ENCODE measurements at places on chromosomes 3 and 15.

DNA sequence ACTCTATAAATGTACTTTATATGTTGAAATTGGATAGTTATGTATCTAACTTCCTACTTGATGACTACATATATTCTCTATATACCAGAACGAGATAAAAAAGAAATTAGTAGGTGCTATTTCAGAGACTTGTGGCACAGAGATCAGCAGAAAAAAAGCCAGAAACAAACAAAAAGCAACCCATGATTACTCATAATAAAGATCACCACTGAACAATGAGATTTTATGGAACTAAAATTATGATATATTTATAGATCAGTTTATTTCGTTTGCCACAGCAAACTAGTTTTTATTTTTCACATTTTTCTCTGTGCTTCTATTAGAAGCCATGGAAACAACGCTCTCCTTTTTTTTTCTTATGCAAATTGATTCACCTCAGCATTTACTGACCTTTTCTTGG is 15.1 kb upstream of the PROK2 start:
- DNase-seq = no peak

DNA sequence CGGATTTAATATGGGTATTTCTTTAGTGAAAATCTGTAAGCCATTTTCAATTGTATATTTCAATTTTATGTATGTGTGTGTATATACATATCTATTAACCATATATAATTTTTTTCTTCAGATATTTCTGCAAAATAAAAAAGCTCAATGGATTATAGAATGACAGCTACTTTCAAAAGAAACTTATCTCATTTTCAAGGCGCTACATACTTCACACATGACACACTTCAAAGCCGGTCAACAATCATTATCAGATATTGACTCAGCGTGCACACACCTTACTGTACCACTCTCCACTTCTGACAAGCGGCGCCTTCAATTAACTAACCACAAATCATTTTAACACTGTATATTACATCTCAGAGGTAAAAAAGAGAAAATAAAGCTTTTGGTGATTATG is 39.6 kb downstream of the ATP13A3 start:
- no peak for DNase-seq

DNA sequence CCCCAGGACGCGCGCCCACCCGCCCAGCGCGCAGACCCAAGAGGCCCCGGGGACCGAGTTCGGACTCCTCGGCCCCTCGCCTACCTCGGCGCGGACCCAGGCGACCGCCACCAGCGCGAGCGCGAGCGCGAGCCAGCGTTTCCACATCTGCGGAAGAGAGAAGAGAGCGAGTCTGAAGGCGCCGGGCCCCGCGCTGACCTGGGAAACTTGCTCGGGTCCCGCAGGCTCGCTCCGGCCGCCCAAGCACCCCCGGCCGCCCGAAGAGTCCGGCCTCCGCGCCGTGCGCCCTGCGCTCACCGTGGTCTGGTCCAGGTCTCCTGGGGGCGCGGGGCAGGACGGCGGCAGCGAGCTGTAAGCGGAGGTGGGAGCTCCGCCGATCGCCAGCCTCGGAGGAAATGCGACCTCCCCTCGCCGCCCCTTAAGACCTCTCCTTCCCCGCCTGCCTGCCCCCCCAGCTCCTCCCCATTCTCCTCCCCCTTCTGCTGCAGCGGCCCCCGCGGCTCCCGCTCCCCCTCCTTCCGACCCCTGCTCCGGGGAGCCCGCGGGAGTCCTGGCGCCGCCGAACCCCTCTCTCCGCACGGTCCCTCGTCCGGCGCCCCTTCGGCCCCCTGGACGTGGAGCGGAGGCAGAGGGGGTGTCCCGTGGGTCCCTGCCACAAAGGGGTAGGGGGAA is at the start of gene FSTL1:
Gene FSTL1, minus strand, starts transcription at position 393 of the 672 bp plus-strand sequence. Its CDS starts 246 bp downstream, at position 147.
- DNase-seq = no peak

DNA sequence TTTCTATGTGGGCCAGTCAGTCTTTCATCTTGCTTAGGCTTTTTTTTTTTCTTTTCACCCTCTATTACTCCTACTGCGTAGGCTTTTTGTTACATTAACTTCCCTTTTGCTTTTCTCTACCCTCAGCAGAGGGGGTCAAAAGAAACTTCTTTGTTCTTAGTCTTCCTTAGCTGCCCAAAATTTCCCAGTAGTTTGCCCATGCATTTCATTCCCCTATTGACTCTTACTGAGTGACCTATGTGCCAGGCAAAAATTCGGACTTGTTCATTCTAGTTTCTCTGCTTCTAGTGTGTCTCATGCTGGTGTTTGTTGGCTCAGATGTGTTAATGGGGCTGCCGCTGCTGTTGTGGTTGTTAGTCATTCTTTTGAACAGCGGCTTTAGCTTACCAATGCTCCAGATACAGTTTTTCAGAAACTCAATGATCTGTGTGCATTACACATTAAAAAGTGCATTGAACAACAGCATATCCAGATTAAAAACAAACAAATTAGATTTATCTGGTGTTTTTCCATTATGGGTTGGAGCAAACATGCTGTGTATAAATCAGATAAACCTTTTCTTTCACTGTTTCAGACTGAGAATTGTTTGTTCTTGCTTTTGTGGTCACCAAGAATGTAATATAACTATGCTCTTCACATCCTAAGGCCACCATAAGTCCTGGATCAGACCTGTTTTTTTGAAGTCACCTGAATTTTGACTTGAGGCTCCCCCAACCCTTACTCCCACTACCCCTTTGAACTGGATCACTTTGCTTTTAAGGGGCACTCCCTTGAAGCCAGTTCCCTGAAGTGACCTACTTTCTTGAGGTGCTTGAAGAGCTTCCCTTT is 43.1 kb downstream of the PDE8A start:
- DNase-seq = no peak

DNA sequence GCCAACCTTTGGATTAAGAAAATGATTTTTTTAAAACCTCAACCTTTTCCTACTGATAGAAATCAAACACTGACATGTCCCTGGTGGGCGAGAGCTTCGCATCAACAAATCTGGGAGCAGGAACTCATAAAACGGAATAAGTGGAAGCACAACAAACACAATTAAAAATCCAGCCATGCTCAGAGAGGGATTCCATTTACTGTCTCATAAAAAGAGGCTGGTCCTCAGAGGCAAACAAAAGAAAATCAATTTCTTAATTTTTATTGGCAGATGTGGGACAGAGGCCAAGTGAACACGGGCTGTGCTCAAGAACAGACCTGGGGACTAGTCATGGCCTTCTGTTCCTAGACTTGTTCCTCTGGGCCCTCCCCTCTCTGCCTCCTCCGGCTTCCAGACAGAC is 214.5 kb downstream of the NTRK3 start:
- no peak for DNase-seq

GRCh38 chr15:66921319-66921915 is 144.0 kb upstream of the SMAD3 start:
- no peak for DNase-seq

DNA sequence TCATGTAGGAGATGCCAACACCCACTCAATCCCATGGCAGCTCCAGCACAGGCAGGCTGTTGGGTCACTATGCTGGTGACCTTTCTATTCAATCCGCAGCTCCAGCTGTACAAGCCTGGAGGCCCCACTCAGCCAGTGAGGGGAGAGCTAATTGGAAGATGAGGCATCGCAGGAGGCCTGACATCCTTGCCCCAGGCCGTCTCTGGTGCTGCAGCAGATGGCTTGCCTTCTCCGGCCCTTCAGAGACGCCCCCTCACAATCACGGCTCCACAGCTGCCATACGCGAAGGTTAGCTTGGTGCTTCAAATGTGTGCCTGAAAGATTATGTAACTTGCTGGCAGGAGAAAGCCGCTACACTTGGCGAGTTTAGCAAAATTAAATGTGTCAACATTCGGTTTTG is 104.2 kb upstream of the CLSTN2 start:
- DNase-seq = no peak

DNA sequence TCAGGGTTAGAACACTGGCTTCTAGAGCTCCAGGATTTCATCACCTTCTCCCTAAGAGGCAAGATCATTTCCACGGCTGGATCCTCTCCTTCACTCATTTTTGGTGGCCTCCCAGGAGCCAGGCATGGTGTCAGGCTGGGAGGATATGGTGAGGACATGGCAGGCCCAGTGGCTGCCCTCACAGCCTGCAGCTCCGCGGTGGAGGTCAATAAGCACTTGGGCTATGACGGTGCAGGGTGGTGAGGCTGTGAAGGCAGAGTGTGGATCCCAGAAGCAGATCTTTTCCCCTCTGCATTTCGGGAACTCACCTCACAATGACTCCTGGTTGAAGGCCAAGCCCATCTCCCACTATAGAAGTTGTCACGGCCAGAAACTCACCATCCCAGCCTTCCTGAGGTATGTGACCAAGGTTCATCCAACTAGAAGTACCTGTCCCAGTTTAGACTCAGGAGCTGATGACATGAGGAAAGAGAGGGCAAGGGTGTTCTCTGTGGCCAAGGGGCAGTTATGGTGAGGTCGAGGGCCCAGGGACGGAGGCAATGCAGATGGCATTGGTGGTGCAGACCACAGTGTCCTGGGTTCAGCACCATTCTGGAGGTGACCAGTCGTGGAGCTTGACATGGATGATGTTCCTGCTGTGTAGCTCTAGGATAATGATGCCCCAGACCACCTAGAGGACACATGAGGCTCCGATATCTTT is 100.1 kb upstream of the SMAD3 start:
- DNase-seq = no peak

DNA sequence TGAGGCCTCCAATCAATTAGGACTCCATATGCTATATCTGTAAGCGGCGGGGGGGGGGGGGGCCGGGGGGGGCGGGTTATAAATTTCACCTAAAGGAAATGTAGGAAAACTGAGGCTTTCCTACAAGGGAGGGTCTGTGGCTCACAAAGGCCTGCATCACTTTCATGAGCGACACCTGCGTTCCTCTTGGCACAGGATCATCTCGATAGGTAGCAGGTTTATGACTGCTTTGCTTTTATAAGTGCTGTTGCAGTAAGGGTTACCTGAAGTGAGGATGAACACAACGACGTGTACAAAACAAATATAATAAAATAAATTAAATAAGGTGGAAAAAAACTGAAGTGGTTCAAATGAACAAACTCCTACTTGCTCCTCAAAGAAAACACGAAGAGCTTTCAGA is 194.3 kb downstream of the FOXP1 start:
- DNase-seq = no peak

- no peak for DNase-seq
Measured at GRCh38 chr3:157530637-157531300, 27.6 kb upstream of the VEPH1 start.

DNA sequence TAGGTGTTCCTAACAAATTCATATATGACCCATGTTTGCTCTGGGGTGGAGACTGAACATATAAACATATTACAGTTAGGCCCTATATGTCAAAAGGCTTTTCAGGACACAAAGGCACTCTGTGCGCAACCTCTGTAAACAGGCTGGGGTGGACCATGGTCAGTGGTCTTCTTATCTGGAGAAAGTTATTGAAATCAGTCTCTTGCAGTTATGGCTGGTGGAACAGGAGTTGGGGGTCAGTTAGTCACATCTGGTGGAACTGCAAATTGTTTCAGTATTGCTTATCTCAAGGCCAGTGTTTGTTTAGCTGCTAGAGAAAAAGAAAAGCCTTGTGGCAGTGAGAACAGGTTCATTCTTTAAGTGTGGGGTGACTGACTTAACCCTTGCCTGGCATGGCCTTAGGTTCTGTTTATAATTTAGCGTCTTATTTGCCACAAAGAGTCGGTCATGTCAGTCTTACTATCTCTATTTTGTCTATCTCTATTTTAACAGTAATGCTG is 5.9 kb upstream of the GP9 start:
- no peak for DNase-seq

GRCh38 chr3:30696403-30696819 is 90.0 kb downstream of the TGFBR2 start:
- no peak for DNase-seq

GRCh38 chr3:184143327-184143726 is 8.2 kb downstream of the EIF2B5 start:
- DNase-seq = no peak

DNA sequence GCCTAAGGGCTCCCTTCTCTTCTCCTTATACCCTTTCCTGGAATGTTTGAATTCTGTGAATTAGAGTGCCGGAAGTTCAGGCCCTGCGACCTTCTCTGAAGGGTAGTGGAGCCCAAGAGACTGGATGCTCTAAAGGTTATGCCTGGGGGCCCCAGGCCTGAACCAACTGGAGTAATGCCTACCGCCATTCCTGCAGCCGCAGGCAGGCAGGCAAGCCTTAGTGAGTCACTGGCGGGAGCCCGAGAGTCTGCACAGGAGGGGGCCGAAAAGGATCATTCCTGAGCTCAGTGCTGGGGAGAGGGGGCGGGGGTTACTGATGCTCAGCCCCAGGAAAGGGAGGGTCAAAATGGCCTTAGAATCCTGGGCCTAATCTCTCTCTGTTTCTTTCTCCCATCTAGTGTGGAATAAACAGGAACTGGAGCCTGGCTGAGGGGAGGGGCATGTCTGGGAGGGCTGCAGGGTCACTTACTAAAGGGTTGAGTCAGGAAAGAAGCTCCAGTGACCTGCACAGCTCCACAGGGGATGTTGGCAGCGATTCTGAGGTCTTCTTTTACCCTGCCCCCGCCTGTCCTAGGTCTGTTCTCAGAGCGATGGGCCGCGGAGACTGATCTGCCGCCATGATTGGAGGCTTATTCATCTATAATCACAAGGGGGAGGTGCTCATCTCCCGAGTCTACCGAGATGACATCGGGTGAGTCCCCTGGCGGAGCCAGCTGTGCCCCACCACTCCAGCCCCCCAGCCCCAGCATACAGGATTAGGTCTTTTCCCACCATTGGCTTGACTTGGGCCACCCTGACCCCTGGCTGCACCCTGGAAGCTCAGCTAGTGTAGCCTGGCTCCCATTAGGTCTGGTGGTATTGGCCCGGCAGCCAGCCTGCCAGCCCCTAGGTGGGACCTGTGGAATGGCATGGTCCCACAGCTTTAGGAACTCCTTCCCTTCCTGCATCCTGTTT is 2.0 kb downstream of the AP2M1 start:
- no peak for DNase-seq

DNA sequence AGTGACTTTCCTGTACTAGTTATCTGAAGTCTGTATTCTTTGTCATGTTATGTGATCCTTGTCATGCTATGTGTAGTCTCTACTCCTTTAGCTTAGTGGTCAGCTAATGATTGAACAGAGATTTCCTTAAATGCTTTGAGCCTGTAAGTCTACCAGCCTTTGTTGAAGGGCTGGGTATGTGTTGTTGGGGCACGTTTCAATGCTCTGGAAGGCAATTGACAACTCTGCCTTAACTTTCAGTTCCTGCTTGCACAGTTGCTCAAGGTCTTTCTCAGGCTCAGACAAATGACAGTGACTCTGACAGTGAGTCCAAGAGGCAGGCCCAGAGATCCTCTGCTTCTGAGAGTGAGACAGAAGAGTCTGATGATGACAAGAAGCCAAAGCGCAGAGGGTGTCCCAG is 89.3 kb downstream of the CHD2 start:
- no peak for DNase-seq

DNA sequence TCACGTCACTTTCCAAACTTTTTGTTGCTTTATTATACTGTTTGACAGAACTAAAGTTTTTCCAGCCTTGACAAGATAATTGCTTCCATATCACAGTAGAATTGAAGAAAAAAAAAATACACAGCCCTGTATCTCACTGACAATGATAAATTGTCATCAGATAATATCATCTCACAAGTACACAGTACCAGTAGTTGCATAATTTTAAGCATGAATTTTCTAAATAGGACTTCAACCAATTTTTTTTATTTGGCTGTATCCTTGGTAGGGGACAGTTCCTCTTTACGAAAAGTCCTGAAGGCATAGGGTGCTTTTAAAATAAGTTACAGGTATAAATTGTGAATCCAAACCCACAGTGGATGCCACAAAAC is 230.7 kb downstream of the ATP8B4 start:
- DNase-seq = no peak

Measured in CD4-positive, alpha-beta T cell treated with Interleukin-4 for 4 hours (primary cell).